Renal pelvis (tissue), 12 donors: ENCODE measurements at places on chromosomes 16 and 17.
A peak's percentile ranks its signal among the peaks of the same experiment; 100 is the strongest.

- peak; percentile 15 for DNase-seq
Observed at GRCh38 chr16:57175896-57176295, 9.9 kb downstream of the PSME3IP1 start.

DNA sequence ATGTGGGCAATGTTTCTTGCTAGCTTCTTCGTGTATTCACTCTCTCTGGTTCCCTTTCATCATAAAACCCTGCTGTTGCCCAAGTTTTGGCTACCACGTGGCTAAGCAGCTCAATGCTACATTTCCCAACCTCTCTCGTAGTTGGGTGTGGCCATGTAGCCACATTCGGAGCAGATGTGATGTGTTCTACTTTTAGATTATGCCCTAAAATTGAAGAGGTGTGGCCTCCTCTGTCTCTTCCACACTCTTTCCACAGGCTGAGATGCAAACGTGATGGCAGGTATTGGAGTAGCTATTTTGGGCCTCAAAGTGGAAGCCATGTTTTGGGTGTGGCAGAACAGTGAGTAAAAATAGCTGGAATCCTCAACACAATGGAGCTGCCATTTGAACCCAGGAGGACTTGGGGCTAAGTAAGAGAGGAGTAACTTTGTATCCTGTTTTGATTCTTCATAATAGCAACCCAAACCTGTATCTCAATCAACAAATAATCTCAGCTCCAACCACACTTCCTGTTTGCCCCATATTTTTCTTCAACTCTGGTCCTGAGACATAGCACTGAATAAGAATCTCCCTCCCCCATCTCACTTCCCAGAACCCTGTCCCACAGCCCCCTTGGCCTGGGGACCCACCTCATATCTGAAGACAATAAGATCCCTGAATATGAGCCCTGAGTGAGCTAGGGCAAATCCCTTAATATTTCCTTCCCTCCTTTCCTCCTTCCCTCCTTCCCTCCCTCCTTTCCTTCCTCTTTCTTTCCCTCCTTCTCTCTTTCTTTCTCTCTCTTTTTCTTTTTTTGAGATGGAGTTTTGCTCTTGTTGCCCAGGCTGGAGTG is 4.0 kb downstream of the NUPR1 start:
- no peak for DNase-seq

GRCh38 chr17:8397636-8398035 is at the start of gene RNF222:
RNF222 (minus strand) TSS chr17:8397827; CDS start chr17:8393461, 4,366 bp downstream.
- no peak for DNase-seq

DNA sequence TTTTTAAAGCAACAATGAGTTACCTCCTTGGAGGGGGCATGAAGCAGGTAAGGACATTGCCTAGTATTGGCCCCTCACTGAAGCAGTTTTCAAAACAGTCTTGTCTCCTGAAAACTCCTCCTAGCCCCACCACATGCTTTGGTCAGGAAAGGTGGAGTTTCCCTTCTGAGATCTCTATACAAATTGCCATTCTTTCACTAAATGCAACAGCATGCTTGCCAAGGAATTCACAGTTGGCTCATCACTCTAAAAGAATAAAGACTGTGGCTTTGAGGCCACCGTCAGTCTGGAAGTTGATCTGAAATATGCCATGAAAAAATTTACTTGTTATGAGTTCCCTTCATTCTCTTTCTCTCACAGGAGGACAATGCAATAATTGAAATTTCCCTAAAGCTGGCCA is 4.2 kb downstream of the TTC19 start:
- no peak for DNase-seq

DNA sequence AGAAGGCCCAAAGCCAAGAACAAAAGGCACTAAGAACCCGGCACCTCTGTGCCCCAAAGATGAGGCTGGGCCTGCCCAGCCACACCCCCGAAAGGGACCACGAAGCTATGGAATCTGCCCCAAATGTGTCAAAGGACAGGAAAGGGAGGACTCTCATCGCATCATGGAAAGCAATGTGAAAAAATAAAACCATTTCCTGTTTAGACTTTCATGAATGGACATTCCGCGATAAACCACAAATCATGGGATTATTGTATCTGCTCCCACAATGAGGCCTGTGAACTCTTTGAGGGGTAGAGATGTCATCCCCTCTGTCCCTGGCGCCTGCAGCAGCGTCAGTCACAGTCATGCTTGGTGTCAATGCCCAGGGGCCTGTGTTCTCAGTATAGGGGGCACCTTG is 135.0 kb downstream of the COPRS start:
- DNase-seq: no peak

GRCh38 chr17:43832976-43833829 is at the start of gene MPP3:
MPP3 (minus strand) TSS chr17:43833146; CDS start chr17:43831906, 1,240 bp downstream.
- peak; percentile 81 for DNase-seq

- DNase-seq: no peak
Observed at GRCh38 chr17:77330602-77331081, 189.9 kb downstream of the SEC14L1 start.

DNA sequence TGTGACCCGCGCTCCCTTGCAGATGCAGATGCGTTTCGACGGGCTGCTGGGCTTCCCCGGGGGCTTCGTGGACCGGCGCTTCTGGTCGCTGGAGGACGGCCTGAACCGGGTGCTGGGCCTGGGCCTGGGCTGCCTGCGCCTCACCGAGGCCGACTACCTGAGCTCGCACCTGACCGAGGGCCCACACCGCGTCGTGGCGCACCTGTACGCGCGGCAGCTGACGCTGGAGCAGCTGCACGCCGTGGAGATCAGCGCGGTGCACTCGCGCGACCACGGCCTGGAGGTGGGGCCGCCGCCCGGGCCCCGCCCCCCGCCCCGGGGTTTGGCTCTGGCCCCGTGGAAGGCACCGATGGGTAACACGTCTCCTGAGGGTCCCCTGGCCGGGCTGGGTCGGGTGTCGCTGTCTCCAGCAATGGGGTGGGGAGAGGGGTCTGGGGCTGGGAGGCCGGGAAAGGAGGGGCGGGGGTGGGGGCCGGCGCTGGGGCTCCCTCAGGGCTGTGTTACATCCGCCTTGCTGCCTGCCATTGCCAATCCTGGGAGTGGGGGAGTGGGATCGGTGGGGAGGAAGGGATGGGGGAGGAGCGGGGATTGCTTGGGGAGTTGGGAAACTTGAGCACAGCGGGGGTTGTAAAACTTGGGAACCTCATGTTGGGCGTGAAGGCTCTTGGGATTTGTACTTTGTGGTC is 737 bp downstream of the NUDT16L1 start:
- peak; percentile 80 for DNase-seq

DNA sequence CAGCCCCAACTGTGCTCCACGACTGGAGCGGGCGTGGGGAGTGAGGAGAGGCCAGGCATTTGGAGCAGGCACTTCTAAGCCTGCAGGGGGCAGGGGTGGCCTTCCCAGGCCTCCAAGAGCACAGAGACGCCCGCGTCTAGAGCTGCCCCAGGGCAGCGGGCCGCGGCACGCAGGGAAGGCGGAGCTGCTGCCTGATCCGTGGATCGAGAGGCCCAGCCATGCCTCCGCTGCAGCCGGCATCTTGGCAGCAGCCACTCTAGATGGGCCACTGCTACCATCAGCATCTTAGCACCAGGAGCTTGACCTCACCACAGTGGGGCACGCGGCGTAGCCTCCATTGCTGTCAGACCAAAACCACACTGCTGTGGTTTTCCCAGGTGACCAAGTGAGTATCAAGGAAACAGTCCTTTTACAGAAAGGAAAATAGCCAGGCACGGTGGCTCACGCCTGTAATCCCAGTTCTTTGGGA is 20.4 kb upstream of the WDR45B start:
- DNase-seq: peak; percentile 54

GRCh38 chr17:43365356-43365755 is 33.4 kb upstream of the ARL4D start:
- DNase-seq: no peak

DNA sequence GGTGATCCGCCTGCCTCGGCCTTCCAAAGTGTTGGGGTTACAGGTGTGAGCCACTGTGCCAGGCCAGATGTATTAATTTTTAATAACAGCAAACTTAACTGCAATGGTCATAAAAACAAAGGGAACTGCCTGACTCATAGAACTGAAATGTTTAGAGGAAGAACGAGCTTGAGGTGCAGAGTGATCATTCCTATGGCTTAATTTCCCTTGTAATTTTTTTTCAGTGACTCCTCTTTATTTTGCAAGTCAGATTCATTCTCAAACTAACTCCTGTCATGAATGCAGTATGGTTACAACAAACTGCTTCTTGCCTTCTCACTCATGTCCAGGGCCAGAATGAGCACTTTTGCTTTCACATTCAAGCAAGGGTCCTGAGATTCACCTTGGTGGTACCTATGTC is 231.3 kb downstream of the HAPSTR1 start:
- no peak for DNase-seq

DNA sequence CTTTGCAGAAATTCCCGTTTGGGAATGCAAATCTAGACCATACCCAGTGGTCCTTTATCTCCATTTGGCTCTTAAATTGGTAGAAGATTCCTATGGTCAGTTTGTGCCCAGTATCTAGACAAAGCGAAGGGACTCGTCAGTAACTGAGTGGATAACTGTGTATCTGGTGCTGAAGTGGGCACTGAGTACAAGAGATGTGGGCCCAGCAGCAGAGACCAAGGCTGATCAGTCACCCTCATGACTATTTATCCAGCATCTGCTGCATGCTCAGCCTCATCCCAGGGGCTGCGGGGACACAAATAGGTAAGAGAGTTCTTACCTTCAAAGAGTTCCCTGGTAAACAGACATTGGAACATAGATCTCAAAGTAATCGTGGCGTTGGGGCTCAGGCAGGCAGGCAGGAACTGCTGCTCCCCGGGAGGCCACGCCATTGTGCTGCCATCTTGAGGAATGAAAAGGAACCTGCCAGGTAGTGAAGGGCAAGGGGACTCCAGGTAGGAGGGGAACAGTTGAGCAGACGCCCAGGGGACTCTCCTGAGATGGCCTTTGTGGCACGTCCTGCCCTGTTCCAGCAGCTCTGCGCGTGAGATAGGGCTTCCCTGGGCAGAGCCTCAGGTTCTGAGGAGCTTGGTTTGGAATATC is 10.3 kb downstream of the NT5M start:
- DNase-seq: no peak

DNA sequence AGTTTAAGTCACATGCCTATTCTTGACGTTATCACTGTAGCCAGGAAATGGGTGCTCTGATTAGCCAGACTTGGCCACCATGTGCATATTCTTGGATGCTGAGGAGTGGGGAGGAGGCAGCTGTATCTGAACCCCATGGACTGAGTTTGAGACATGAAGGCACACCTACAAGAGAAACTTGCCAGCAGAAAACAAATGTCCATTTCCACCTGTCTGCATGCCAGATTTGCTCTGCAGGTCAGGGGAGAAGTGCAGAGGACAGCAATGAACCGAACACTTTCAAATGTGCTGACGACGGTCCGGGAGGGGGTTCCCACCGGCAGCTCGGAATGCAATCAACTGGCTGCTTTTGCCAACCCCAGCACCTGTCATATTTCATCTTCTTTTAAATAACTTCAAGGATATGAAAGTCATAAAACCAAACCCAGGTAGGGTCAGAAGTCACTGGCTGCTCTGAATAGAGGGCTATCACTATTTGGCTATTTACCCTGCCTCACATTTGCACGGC is 287.8 kb upstream of the N4BP1 start:
- DNase-seq: no peak

DNA sequence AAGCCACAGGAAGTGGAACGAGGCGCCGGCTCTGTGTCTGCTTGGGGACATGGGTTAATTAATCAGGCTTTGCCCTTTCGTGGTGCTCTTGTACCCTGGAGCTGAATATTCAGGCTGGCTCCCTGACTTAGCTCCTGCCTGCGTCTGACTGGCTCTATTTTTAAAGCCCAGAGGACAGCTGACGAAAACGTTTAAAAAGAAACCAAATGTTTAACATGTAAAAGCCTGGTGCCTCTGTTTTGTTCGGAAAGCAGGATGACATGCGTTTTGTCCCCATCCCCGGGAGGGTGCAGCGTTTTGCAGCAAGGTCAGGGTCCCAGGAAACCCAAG is 61.1 kb downstream of the NT5M start:
- DNase-seq: no peak

DNA sequence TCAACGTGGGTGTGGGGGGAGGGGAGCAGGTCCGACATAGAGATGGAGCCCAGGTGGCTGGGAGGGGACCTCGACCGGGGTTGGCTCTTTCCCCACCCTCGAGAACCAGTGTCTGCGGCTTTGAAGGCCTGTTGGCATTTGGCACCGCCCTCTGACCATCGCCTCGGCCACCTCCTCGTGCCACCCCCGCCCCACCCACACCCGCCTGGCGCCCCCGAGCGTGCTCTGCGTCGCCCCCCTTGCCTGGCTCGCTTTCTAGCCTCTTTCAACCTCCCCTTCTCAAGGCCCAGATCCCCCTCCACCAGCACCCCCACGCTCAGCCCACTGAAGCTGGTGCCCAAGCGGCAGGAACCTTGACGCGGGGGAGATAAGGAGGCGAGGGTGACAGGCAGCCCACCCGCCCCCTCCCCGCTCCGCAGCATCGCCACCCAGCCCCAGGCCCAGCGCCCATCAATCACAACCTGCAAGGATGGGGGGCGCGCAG is 619 bp downstream of the CACNB1 start:
- DNase-seq: peak; percentile 54

GRCh38 chr16:47382362-47382761 is 78.5 kb downstream of the ITFG1 start:
- DNase-seq: no peak

- DNase-seq: no peak
Observed at GRCh38 chr16:85947230-85948137, 48.5 kb downstream of the IRF8 start.

DNA sequence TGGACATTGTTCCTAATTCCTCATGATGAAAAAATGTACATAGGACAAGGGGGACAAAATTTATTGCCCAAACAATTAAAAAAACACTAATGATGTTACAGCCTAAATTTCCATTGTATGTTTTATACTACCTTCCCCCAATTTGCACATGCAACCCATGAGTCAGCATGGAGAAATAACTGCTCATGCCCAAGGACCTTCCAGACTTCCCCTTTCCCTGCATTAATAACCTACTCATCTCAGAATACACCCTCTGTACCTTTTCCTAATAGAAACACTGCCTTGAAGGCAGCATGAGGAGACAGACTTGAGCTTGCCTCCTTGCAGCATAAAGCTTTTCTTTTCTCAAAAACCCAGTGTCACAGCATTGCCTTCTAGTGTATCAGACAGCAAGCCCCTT is 2402.8 kb downstream of the TP53TG3F start:
- no peak for DNase-seq
